Ascending aorta (tissue), 2 donors: ENCODE measurements at places on chromosomes 2 and 18. TPM values are rescaled to one million over a fixed set of nuclear protein-coding genes. Genes with fewer than 3 reads are reported as not detected.
A peak's percentile ranks its signal among the peaks of the same experiment; 100 is the strongest.

DNA sequence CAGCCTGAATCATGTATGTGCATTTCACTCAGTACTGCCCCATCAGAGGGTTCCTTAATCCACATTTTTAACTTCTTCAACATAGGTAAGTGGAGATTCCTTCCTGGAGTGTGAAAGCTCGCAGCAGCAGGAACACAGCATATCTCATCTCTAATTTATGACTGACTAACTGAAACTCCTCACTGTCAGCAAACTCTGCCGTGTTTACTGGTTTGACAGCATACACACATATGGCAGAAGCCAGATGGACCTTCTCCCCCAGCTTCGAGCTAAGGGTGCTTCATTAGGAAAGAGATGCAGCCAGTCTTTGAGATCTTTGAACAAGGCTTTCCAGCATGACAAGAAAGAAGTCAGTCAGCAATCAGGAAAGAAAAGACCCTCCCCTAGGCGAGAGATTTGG is 200.3 kb upstream of the ACVR2A start:
- no peak overlapping the region for H3K27ac ChIP-seq
- no peaks in the 10 kb centered on the region for H3K36me3 ChIP-seq
- no peaks in the 10 kb centered on the region for H3K4me1 ChIP-seq

The KCNS3 gene
- 6.7 TPM for total RNA-seq

GRCh38 chr2:202102425-202103000 is 29.5 kb downstream of the KIAA2012 start:
- H3K4me1 ChIP-seq, result no peaks in the 10 kb centered on the region
- no peak overlapping the region for H3K4me3 ChIP-seq
- H3K36me3 ChIP-seq, result no peaks in the 10 kb centered on the region
- H3K27me3 ChIP-seq, result no peaks in the 10 kb centered on the region

DNA sequence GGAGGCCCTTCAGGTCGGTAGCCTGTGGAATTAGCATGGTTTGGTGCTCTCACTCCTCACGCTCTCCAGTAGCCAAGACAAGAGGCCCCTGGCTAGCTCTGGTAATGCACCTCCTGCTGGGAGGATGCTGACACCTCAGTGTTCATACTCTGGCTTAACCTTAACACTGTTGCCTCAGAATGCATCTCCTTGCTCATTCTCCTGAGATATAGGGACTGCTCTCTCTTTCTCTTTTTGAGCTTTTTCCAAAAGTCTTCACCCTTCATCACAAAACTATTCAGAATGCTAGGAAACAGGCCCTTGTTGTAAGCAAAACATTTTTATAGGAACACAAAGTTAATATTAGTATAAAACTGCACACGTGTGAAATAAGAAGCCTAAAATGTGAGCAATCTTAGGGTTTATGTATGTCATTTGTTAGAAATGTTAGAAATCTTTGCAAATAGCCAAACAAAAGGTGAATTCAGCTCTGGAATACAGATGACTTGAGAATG is 17.3 kb upstream of the IMPA2 start:
- H3K36me3 ChIP-seq, result no peaks in the 10 kb centered on the region
- no peaks in the 10 kb centered on the region for H3K27me3 ChIP-seq
- H3K4me3 ChIP-seq, result no peak overlapping the region
- no peak for DNase-seq
- peak overlapping the region; percentile 53 for H3K27ac ChIP-seq

The NT5C1B gene
- total RNA-seq, result not detected

GRCh38 chr2:218569038-218569431 is 396 bp downstream of the CNOT9 start:
- peak; percentile 70 for DNase-seq
- H3K27ac ChIP-seq, result peak overlapping the region; percentile 95
- H3K4me3 ChIP-seq, result peak overlapping the region; percentile 75

GRCh38 chr2:53751728-53752127 is 15.9 kb upstream of the CHAC2 start:
- H3K27ac ChIP-seq, result no peak overlapping the region
- H3K27me3 ChIP-seq, result no peaks in the 10 kb centered on the region
- H3K36me3 ChIP-seq, result peaks cover 12% of the 10 kb centered on the region
- H3K4me3 ChIP-seq, result no peak overlapping the region

DNA sequence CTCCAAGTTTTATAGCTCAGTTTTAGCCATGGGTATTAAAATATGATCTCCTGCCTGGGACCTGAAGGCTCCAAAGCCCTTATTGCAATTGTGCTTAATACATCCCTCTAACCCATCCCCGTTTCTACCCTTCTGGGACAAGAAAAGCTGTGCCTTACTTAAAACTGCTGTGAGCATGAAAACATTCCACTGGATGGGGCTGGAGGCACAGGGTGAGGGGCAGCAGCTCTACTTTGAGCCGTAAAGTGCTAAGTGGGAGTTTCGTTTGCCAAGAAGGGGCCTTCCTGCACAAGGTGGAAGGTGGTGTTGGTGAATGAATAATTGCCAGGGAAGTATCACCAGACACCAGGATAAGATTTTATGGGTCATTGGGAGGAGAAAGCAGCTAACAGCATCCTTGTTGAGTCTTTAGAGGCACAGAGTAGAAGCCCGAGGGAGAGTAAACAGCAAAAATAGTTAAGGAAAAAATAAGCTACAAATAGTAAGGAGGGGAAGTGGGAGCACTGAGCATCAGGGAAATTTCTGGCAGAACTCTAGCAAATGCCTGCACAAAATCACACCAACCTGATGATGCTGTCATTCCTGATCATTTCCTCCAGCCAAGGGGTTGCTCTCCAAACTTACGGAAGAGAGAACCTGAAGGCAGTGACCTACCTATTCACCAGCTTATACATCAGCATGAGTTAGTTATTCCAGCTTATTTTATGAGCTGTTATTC is 218.4 kb downstream of the MREG start:
- H3K4me1 ChIP-seq, result peaks cover 8% of the 10 kb centered on the region
- no peak overlapping the region for H3K4me3 ChIP-seq
- H3K27ac ChIP-seq, result no peak overlapping the region
- no peaks in the 10 kb centered on the region for H3K36me3 ChIP-seq
- H3K27me3 ChIP-seq, result no peaks in the 10 kb centered on the region

DNA sequence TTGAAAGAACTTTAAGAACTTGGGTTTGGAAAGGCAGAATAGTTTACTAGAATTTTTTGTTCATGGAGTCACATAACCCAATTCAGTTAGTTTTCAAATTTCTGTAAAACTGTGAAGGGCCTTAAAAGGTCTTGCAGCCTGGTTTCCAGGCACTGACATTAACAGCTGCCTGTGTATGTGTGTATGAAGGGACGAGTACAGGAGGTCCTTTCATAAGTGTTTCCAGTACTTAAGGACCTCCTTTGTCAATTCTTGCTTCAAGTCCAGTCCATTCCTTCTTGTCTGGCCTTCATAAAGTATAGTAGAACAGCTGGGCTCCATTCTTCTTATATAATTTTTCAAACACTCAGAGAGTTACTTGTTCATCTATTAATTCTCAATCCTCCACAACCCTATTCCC is 136.5 kb downstream of the NR4A2 start:
- no peak overlapping the region for H3K4me3 ChIP-seq
- no peak overlapping the region for H3K27ac ChIP-seq
- no peaks in the 10 kb centered on the region for H3K36me3 ChIP-seq
- H3K4me1 ChIP-seq, result no peaks in the 10 kb centered on the region
- no peak for DNase-seq
- H3K27me3 ChIP-seq, result no peaks in the 10 kb centered on the region

DNA sequence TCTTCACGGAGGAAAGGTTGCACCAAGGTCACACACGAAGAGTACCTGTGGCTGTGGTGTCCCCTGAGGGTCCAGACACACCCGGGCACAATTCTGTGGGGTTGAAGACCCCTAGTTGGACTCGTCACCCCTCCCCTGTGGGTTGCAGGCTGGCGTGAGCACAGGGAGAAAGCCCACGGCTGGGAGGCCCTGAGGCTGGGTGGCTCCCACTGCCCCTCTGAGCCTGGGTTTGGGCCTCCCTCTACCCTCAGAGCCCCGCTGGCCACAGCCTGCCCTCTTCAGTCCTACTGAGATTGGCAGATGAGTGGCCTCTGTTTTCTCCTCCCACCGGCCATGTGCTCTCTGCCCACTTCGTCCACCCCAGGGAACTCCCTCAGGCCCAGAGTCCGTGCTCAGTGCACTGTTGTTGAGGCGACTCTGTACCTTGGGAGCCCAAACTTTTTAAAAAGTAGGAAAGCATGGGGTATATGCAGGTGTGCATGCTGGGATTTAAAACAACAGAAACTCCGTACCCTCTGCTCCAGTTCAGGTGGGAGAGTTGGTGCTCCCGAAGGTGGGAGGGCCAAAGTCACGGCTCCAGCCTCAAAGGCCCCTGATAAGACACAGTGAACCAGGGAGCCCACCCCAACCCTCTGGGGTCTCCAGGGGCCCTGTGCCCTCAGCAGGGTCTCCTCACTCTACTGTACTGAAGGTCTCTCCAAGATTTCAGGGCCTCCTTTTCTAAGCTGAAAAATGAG is 19.1 kb downstream of the RAMP1 start:
- H3K4me1 ChIP-seq, result peaks cover 34% of the 10 kb centered on the region
- DNase-seq, result no peak
- H3K27ac ChIP-seq, result peak overlapping the region; percentile 98
- no peak overlapping the region for H3K4me3 ChIP-seq
- no peaks in the 10 kb centered on the region for H3K27me3 ChIP-seq

- no peaks in the 10 kb centered on the region for H3K27me3 ChIP-seq
- DNase-seq, result no peak
- no peaks in the 10 kb centered on the region for H3K36me3 ChIP-seq
- no peak overlapping the region for H3K4me3 ChIP-seq
- no peaks in the 10 kb centered on the region for H3K4me1 ChIP-seq
These were observed 54.6 kb downstream of the INHBB start for GRCh38 chr2:120400551-120400950.

The SATB2 gene
- total RNA-seq, result 1.2 TPM

DNA sequence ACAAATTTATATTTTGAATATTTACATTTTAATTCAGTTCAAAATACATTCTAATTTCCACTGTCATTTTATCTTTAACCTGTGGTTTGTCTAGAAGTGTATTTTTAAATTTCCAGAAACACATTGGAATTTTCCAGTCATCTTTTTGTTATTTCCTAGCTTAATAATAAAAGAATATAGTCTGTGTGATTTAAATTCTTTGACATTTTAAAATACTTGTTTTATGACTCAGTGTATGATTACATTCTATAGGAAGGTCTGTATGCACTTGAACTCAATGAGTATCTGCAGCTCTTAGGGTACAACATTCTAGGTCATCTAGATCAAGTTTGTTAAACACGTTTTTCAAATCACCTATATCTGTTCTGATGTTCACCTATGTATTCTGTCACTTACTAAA is 88.3 kb upstream of the MBOAT2 start:
- no peak overlapping the region for H3K27ac ChIP-seq
- no peaks in the 10 kb centered on the region for H3K36me3 ChIP-seq
- no peak overlapping the region for H3K4me3 ChIP-seq
- no peaks in the 10 kb centered on the region for H3K27me3 ChIP-seq
- no peak for DNase-seq

DNA sequence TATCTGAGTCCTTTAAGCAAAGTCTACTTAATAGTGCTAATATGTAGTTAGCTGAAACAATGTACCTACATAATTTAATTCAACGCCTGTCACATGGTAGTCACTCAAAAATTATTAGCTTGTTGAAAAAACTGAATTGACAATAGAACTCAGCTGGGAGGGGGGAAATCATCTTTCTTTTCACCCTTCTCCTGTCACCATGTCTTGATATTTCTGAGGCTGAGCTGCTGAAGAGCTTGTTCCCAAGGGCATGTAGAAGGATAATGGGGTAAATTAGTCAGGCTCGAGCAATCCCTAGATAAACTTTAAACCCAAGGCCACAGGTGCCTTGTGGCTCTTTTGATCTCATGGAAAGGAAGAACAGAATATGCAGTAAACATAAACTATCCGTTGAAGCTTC is 339.6 kb upstream of the LRATD1 start:
- H3K4me1 ChIP-seq, result no peaks in the 10 kb centered on the region
- DNase-seq, result no peak
- H3K27ac ChIP-seq, result no peak overlapping the region
- H3K4me3 ChIP-seq, result no peak overlapping the region

GRCh38 chr2:198141726-198142125 is 337.3 kb downstream of the PLCL1 start:
- no peak for DNase-seq
- no peaks in the 10 kb centered on the region for H3K27me3 ChIP-seq
- no peaks in the 10 kb centered on the region for H3K4me1 ChIP-seq
- H3K36me3 ChIP-seq, result no peaks in the 10 kb centered on the region

GRCh38 chr2:28199995-28200679 is 192.5 kb upstream of the FOSL2 start:
- no peak overlapping the region for H3K4me3 ChIP-seq
- no peaks in the 10 kb centered on the region for H3K36me3 ChIP-seq
- DNase-seq, result no peak
